CD4-positive, alpha-beta T cell treated with Interleukin-2 at 100 ng/mL for 4 hours (primary cell): ENCODE measurements at places on chromosomes 2 and 18.

DNA sequence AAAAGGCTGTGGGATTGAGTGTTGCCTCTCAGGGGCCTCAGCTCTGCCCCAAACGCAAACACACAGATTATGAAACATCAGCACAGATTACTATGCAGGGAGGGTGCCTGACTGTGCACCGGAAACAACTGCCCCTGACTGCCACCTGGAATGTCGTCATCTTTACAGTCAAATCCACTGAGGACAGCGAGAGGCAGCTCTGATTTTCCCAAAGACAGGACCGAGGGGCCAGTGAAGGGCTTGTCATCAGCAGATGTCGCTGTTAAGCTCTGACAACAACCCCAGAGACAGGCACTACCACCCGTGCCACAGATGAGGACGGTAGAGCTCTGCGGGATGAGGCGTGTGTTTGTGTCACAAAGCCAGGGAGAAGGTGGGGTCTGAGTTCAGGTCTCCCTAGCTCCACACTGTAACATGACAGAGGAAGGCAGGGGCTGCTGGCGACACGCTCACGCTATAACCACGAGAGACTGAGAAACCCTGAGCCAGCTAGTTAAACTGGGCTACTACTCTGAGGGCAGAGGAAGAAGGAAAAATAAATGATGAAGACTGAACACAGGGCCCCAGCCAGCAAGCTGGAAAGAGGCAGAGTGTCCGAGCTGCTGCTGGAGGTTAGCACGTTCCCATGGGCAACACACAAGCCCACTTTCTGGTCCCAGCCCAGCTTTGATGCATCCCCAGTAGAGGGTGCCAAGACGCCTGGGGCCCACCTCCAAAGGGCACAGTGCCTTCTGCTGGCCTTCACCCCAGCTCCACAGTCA is 47.0 kb downstream of the PARD6G start:
- no peak for DNase-seq

DNA sequence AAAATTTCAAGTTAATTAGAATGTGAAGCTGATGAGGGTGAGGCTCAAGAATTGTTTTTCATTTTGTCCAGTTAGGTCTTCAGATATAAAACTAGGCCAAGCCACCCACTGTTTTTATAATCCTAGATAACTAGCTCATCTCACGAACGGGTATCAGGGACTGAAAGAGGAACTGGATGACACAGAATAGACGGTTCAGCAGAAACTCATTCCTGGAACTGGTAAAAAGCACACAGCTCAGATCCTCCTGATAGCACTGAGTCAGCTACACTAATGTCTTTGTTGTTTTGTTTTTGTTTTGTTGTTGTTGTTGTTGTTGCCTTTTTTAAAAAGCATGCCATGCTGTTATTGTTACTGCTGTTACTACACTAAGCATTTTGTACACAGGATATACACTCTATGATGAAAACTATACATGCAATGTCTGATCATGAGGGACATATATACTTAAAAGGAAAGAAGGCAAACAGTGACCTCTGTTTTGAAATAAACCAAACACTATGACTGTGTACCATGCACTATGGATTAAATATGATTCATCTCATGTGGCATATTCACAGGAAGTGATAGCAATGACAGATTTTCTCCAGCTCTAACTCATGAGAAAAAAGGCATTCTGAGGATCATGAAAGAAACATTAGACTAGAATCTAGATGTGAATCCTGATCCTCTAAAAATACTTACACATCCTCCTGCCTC is 437.6 kb downstream of the NCKAP5 start:
- DNase-seq = no peak

- no peak for DNase-seq
Observed at GRCh38 chr2:9053534-9053931, 50.0 kb upstream of the MBOAT2 start.

DNA sequence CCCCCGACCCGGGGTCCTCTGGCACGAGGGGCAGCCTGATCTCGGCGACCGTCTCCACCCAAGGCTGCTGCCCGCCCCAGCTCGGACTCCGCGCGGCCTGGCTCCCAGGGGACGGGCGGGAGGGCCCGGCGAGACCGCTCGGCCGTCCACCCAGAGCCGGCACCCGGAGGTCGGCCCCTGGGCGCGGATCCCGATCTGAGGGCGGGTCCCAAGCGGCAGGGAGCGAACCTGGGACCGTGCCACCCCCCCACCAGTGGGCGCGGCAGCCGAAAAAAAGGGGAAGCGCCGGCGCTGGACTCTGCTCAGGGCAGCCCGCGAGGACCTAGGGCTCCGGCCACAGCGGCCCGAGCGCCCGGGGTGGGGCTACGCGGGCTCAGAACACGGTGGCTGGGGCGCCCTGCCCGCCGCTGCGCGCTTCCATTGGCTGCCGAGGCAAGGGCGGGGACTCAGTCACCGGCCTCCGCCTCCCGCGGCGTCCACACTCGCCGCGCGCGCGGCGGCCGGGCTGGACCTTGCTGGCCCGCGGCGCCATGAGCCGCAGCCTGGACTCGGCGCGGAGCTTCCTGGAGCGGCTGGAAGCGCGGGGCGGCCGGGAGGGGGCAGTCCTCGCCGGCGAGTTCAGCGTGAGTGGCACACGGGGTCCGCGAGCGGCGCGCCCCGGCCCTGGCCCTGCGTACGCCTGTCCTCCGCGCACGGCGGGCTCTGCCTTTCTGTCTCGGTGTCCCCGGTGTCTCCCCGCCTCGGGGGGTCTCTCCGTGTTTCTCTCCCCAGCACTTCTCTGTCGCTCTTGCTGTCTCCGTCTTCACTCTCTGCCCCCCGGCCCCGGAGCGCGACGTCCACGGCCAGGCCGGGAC is at the start of gene PTPN18:
TSS of gene PTPN18 (plus strand) at position 479 of the 854 bp plus-strand sequence. CDS start at position 531, 52 bp downstream.
- DNase-seq = peak; percentile 54

- DNase-seq = no peak
Observed at GRCh38 chr2:57333221-57333620, 713.4 kb upstream of the VRK2 start.

GRCh38 chr18:4704781-4705180 is 249.7 kb upstream of the DLGAP1 start:
- no peak for DNase-seq

DNA sequence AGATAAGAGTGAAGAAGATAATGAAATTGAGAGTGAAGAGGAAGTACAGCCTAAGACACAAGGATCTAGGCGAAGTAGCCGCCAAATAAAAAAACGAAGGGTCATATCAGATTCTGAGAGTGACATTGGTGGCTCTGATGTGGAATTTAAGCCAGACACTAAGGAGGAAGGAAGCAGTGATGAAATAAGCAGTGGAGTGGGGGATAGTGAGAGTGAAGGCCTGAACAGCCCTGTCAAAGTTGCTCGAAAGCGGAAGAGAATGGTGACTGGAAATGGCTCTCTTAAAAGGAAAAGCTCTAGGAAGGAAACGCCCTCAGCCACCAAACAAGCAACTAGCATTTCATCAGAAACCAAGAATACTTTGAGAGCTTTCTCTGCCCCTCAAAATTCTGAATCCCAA is 15.7 kb downstream of the MSH6 start:
- no peak for DNase-seq

DNA sequence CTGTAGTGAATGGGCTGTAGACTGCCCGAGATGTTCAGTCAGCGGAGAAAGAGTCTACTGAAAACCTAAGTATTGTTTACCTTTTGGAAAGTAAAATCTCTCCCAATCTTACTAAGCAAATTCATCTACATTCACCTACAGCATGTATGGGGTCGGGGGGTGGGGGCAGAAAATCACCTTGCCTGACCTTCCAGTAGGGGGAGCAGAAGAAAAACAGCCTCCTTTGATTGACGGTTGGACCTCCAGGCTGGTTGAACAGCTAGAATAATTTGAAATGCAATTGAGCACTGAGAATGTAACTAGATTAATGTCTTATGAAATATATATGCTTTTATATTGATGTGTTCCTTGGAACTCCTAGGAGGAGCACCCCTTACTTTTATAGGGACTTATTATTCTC is 10.0 kb downstream of the LRATD1 start:
- DNase-seq = no peak

DNA sequence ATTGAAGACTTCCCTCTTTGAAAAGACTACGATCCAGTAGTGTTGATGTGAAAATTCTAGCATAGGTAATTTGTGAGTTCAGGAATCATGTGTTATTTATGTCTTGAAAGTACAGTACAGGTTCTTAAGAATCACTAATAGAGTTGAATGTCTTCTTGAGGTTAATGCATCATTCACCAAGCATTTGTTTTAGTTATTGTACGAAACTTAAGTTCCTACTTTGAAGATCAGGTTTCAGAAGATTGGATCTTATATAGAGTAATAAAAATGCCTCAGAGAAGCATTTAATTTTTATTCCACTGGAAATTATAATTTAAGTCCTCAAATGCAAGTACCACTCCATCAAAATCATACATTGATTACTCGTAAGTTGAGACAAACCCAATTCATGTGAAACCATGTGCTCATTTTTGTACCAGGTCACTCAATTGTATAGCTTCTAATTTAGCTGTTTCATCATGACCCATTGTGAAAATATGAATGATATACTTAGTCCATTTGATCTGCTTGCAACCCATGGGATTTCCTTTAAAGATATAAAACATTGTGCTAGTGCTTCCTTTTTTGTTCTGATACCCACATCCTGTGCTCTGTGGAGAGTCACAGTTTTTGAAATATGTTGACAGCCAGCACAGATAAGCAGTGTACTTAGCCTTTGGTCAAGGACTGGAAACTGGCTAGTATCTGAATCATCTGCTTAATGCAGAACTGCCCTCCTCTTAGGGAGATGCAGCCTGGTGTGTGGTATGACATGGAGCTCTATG is 22.5 kb upstream of the RAB27B start:
- DNase-seq = peak; percentile 12

- DNase-seq = no peak
Observed at GRCh38 chr18:23279931-23280330, 144.6 kb downstream of the CABLES1 start.

DNA sequence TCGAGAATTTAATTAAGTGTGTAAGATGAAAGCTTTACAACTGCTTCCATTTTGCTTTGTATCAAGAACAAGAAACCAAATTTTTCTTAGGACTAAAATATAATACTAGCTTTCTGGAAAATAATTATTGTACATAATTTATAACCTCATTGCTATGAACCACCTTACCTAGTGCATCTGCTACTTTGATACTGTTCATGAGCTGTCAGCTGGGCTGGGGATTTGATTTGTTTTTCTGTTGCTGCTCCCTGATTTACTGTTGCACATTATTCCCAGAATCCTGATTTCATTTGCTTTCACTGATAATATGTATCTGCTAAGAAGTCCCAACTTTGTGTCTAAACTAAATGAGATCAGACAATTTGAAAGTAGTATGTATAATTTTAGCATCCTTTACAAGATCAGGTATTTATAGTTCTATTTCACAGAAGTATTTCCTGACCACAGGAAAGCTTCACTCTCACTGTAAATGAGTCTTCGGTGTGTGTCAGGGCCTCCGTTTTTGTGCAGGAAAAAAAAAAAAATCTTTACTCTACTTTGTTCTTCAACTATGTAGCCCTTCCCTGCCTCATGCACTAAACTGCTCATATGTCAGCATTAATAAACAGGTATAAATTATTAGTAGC is 105.6 kb upstream of the CCDC150 start:
- no peak for DNase-seq

DNA sequence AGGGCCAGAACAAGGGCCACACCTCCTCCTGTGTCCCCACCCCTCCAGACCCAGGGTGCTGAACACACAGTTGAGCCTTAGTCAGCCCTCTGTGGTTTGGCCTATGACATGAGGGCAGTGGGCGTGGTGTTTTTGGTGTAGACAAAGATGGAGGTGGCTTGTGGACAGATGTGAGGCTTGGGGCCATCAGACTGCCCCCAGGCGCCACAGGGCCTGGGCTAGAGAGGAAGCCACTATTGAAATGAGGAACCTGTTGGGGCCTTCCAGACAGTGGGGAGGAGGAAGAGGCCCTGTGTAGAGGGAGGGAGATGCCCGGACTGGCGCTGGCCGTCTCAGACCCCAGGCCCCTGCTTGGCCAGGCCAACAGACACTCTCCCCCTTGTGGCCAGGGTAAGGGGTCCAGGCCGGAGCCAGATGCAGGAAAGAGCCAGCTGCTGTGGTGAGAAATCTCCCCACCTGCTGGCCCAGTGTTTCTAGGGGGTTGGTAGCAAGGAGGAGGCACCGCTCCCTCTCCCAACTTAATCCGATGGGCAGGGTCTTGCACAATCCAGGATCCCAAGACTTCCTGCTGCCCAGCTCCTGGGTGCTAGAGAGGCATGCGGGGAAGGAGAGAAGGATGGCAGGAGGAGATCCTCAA is 53.8 kb downstream of the SMAD7 start:
- DNase-seq = peak; percentile 35

GRCh38 chr2:201262718-201263117 is 2.4 kb downstream of the CASP8 start:
- DNase-seq = peak; percentile 79

- no peak for DNase-seq
Observed at GRCh38 chr2:238134393-238134785, 4.1 kb upstream of the KLHL30 start.

DNA sequence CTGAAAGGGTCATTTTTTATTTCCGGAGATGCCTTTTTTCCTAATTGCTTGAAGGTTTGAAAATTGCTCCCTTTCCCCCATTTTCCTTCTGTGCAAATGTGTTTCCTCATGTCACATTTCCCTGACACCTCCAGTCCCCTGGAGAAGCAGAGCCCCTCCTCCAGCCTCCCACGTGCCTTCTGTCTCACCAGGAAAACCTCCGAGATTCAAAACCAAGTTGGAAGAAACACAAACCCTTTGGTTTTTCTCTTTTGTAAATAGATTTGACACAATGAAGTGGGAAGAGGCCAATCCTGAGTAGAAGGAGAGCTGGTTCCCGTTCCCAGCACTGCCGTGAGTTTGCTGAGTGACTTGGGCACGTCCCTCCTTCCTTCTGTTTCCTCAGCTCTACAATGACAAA is 125.4 kb upstream of the MYCN start:
- DNase-seq = no peak

GRCh38 chr2:204175552-204176271 is 239.1 kb downstream of the ICOS start:
- no peak for DNase-seq

- DNase-seq = no peak
Observed at GRCh38 chr2:53793821-53794220, 7.0 kb downstream of the ERLEC1 start.

DNA sequence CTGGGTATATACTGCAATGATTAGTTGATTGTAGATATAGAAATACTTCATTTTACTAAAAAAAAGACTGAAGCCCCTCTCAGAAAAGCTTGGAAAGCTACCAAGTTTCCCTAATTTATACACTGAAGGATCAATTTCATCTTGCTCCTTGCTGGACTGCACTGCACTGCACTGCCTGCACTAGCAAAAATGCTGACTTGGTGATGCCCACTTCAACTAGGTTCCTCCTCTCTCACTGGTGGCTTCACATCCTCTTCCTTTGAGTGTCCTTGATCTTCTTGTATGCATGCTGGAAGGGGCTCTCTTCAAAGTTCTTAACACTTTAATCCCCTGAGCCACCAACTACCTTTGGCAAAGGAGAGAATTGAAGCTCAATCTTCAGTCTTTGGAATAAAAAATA is 31.7 kb upstream of the ITPRID2 start:
- DNase-seq = no peak
